DND-41 (cell line): ENCODE measurements at places on chromosomes 3 and 15.

DNA sequence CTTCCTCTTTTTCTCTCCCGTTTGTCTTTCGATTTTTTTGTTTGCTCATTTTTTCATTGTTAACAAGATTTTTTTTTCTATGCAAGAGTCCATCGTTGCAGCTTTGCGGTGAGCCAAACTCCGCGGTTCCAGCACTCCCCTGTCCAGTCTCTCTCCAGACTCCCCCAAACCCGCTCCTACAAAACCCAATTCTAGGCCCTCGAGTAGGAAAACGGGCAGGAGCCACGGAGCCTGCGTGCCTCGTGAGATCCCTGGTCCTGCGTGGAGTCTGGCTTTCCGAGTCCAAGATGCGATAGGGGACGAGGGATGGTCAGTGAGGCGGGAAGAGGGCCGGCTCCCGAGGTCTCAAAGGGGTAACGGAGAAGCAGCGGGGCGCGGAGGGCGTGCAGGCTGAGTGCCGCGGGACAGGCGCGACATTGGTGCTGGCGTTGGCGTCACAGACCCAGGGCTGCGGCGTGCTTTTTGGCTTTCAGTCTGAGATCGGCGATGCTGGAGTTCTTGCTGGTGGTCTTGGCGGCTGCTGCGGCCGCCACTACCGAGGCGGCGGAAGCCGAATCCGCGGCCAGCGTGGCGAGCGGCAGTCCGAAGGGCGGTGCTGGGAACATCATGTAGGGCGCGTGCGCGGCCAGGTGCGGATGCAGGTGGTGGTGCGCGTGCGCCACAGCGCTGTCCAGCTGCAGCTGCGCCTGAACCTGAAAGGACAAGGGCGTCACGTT is 8.5 kb downstream of the SHOX2 start:
- H3K4me3 ChIP-seq, result no peak overlapping the region
- DNase-seq, result peak; percentile 54
- H3K36me3 ChIP-seq, result no peaks in the 10 kb centered on the region
- peaks cover 41% of the 10 kb centered on the region for H3K27me3 ChIP-seq

DNA sequence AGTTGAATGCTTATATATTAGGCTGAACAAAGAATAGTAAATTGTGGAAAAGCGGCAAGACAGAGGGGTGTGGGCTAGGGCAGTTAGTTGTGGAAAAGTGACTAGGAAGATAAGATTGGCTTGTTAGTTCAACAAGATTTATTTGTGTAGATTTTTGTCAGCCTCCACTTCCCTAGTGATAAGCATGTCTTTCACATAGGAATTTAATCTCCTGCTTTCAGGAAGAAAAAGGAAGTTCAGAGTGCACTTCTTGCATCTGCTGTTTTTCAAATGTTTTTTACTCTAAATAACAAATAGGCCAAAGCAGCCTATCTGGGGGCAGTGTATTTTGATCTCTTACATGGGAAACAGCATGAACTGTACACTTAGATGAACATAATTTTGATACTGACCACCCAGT is 919.9 kb downstream of the NAALADL2 start:
- H3K36me3 ChIP-seq, result no peaks in the 10 kb centered on the region
- H3K4me1 ChIP-seq, result no peaks in the 10 kb centered on the region
- no peak overlapping the region for H3K27ac ChIP-seq
- no peak for DNase-seq
- no peaks in the 10 kb centered on the region for H3K27me3 ChIP-seq

GRCh38 chr15:70559265-70560239 is 203.8 kb downstream of the UACA start:
- H3K36me3 ChIP-seq, result no peaks in the 10 kb centered on the region
- peak; percentile 78 for DNase-seq
- peaks cover 13% of the 10 kb centered on the region for H3K27me3 ChIP-seq
- peaks cover 24% of the 10 kb centered on the region for H3K4me1 ChIP-seq
- no peak overlapping the region for H3K4me3 ChIP-seq

DNA sequence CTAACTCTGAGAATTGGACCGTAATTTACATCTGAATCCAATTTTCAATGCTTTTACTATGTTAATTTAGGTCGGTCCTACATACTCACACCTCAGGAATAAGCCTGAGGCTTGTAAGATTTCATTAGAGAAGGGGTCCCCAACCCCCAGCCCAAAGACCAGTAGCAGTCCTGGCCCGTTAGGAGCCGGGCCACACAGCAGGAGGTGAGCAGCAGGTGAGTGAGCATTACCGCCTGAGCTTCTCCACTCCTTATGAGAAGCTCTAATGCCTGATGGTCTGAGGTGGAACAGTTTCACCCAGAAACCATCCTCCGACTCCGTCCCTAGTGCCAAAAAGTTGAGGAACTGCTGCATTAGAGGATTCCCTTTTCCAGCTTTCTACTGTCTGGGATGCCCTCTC is 757.3 kb downstream of the SI start:
- H3K36me3 ChIP-seq, result no peaks in the 10 kb centered on the region
- no peak overlapping the region for H3K4me3 ChIP-seq
- no peak for DNase-seq

DNA sequence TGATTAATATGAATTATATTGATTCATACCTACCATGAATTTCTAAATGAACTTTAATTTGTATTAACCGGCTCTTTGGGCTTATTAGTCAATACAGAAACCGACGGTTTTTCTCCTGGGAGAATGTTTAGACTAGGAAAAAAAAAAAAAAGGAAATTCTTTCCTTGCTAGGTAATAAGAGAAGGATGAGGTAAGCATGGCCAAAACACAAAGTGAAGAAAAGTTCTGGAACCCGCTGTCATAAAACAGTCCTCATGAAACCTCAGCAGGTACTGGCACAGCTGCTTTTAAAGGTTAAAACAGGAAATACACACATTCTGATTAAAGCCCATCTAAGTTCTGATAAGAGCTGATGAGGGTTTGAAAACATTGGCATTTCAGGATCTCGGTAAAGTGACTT is 30.8 kb upstream of the PSTPIP1 start:
- no peaks in the 10 kb centered on the region for H3K36me3 ChIP-seq
- no peak overlapping the region for H3K27ac ChIP-seq
- peaks cover 11% of the 10 kb centered on the region for H3K27me3 ChIP-seq

GRCh38 chr3:98741121-98741716 is 21.9 kb upstream of the ST3GAL6 start:
- H3K27me3 ChIP-seq, result no peaks in the 10 kb centered on the region
- H3K4me1 ChIP-seq, result no peaks in the 10 kb centered on the region
- H3K36me3 ChIP-seq, result no peaks in the 10 kb centered on the region

DNA sequence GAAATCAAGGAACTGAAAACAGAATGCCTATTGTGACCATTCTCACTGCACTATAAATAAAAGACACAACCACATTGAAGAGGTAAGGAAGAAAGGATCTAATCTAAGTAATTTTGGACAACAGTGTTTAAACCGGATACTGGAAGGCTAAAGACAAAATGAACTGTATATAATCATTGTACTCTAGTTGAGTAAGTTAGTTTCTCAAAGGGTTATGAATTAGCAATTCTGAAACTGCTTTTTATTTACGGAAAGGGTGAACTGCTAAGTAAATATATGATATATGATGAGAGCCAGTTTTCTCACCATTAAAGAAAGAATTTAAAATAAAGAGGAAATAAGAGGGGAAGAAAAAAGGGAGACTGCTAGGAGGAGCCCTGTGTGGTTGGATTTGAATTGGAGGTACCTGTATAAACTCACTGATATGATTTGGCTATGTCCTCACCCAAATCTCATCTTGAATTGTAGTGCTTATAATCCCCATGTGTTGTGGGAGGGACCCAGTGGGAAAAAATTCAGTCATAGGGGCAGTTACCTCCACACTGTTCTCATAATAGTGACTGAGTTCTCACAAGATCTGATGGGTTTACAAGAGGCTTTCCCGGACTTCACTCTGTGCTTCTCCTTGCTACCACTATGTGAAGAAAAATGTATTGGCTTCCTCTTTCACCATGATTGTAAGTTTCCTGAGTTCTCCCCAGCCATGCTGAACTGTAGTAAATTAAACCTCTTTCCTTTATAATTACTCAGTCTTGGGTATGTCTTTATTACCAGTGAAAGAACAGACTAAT is 607.7 kb downstream of the PYDC2 start:
- no peaks in the 10 kb centered on the region for H3K36me3 ChIP-seq
- no peaks in the 10 kb centered on the region for H3K4me1 ChIP-seq
- no peak overlapping the region for H3K27ac ChIP-seq
- no peak for DNase-seq
- no peak overlapping the region for H3K4me3 ChIP-seq

- H3K27ac ChIP-seq, result peak overlapping the region; percentile 86
- H3K36me3 ChIP-seq, result peaks cover 26% of the 10 kb centered on the region
- H3K27me3 ChIP-seq, result no peaks in the 10 kb centered on the region
- H3K4me1 ChIP-seq, result peaks cover 70% of the 10 kb centered on the region
These were observed 1.4 kb downstream of the SETD5 start for GRCh38 chr3:9398700-9399336.

GRCh38 chr3:65871305-65872141 is 167.2 kb downstream of the MAGI1 start:
- no peaks in the 10 kb centered on the region for H3K27me3 ChIP-seq
- no peak overlapping the region for H3K4me3 ChIP-seq
- DNase-seq, result no peak
- no peaks in the 10 kb centered on the region for H3K36me3 ChIP-seq
- H3K27ac ChIP-seq, result no peak overlapping the region
- no peaks in the 10 kb centered on the region for H3K4me1 ChIP-seq

- no peak for DNase-seq
- no peaks in the 10 kb centered on the region for H3K4me1 ChIP-seq
- H3K27ac ChIP-seq, result no peak overlapping the region
- H3K4me3 ChIP-seq, result no peak overlapping the region
These were observed 169.2 kb downstream of the EPHB1 start for GRCh38 chr3:134964226-134964625.

GRCh38 chr15:49045751-49046219 is 461 bp downstream of the SECISBP2L start:
- H3K27me3 ChIP-seq, result no peaks in the 10 kb centered on the region
- H3K36me3 ChIP-seq, result no peaks in the 10 kb centered on the region; the same call in 1 of the 2 replicates
- H3K4me1 ChIP-seq, result peaks cover 24% of the 10 kb centered on the region
- H3K4me3 ChIP-seq, result peak overlapping the region; percentile 61

GRCh38 chr3:35931867-35932266 is 292.5 kb downstream of the ARPP21 start:
- no peak for DNase-seq
- H3K4me1 ChIP-seq, result no peaks in the 10 kb centered on the region
- no peak overlapping the region for H3K4me3 ChIP-seq
- no peak overlapping the region for H3K27ac ChIP-seq
- H3K27me3 ChIP-seq, result no peaks in the 10 kb centered on the region

DNA sequence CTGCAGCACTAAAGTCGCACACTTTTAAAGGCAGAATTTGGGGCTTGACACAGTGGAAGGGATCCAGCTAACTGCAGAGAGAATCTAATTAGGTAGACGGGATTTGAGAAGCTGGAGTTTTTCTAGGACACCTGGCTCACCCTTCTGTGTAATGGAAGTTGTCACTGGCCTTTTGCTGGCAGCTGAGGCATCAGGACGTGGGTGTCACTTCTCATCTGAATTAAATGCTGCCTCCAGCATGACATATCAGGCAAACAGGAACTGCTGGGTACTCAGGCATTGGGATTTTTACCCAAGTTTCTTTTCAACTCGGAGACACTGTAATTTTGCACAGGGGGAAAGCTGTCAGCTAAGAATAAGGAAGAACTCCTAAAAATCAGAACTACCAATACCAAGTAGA is 861.9 kb upstream of the ARPP21 start:
- H3K27ac ChIP-seq, result no peak overlapping the region
- H3K36me3 ChIP-seq, result no peaks in the 10 kb centered on the region
- no peaks in the 10 kb centered on the region for H3K4me1 ChIP-seq
- no peaks in the 10 kb centered on the region for H3K27me3 ChIP-seq

DNA sequence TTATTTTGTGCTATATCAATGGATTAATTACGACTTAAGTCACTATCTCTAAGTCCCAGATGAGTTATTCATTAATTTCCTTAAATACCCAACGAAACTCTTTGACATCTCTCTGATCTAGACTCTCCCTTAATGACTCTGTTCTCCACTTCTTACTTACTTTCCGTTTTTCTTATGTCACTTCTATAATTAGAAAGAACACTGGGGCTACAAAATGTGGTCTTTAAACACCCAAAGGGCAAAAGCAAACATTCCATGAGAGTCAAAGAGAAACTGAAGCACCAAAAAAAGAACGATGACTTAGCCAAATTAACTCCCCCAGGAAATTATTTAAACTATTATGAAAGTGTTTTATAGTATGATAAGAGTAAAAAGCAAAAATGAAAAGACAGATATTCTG is 166.4 kb upstream of the UBE2E2 start:
- no peaks in the 10 kb centered on the region for H3K27me3 ChIP-seq
- H3K36me3 ChIP-seq, result no peaks in the 10 kb centered on the region

- no peaks in the 10 kb centered on the region for H3K4me1 ChIP-seq
- H3K36me3 ChIP-seq, result no peaks in the 10 kb centered on the region
These were observed 4.3 kb upstream of the LTF start for GRCh38 chr3:46468753-46469600.

- no peak overlapping the region for H3K27ac ChIP-seq
- H3K4me3 ChIP-seq, result no peak overlapping the region
- H3K4me1 ChIP-seq, result peaks cover 6% of the 10 kb centered on the region; the same call in 1 of the 2 replicates
- no peaks in the 10 kb centered on the region for H3K27me3 ChIP-seq
- DNase-seq, result no peak
- H3K36me3 ChIP-seq, result no peaks in the 10 kb centered on the region
These were observed 6.4 kb downstream of the PDE8A start for GRCh38 chr15:84987949-84988624.

- H3K4me1 ChIP-seq, result no peaks in the 10 kb centered on the region
- no peak overlapping the region for H3K4me3 ChIP-seq
- H3K27me3 ChIP-seq, result peaks cover 2% of the 10 kb centered on the region
- DNase-seq, result no peak
- no peak overlapping the region for H3K27ac ChIP-seq
These were observed 55.3 kb upstream of the NUDT16 start for GRCh38 chr3:131326307-131326706.

- no peak for DNase-seq
- no peaks in the 10 kb centered on the region for H3K27me3 ChIP-seq
- no peaks in the 10 kb centered on the region for H3K36me3 ChIP-seq
- H3K27ac ChIP-seq, result no peak overlapping the region
- no peak overlapping the region for H3K4me3 ChIP-seq
These were observed 483.3 kb downstream of the TUSC7 start for GRCh38 chr3:117192888-117193287.

- H3K4me1 ChIP-seq, result no peaks in the 10 kb centered on the region
- no peaks in the 10 kb centered on the region for H3K36me3 ChIP-seq
- H3K4me3 ChIP-seq, result no peak overlapping the region
- H3K27ac ChIP-seq, result no peak overlapping the region
- H3K27me3 ChIP-seq, result no peaks in the 10 kb centered on the region
- DNase-seq, result no peak
These were observed 22.3 kb downstream of the IL5RA start for GRCh38 chr3:3087716-3088465.

GRCh38 chr3:57154470-57155309 is 10.5 kb downstream of the IL17RD start:
- H3K27ac ChIP-seq, result no peak overlapping the region
- H3K4me3 ChIP-seq, result no peak overlapping the region
- no peaks in the 10 kb centered on the region for H3K36me3 ChIP-seq
- H3K4me1 ChIP-seq, result peaks cover 9% of the 10 kb centered on the region
- DNase-seq, result no peak
